Stimulated activated CD4-positive, alpha-beta T cell treated with anti-CD3 and anti-CD28 coated beads, Interleukin-1b, Interleukin-23, amount 100 ng/mL, for 1 hour (primary cell): ENCODE measurements at places on chromosomes 5 and 9.

GRCh38 chr5:139561655-139562451, 714 bp downstream of the UBE2D2 start:
- DNase-seq = peak; percentile 35

GRCh38 chr9:83167126-83167525, 104.2 kb upstream of the RASEF start:
- DNase-seq = no peak

DNA sequence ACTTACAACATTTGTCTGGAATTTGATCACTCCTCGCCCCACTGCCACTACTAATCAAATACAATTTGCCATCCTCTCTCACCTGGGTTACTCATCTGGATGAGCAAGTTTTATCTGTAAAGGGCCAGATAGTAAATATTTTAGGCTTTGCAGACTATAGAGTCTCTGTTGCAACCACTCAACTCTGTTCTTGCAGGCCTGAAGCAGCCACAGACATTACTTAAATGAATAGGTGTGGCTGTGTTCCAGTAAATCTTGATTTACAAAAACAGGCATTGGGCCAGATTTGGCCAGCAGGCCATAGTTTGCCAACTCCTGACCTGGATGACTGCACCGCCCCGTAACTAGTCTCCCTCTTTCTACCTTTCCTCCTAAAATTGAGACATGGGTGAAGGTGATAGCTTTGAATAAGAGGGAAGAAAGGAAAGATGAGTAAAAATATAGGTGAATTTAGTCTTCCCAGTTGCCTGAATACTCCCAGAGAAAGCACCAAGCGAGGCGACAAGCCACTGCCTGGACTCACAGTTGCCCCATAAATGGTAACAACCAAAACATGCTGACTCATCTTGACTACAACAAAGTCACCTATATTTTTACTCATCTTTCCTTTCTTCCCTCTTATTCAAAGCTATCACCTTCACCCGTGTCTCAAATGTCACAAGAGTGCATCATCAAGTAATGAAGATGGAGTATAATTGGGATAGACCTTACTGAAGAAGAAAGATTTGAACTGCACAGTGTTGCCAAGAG, 32.5 kb upstream of the SCAMP1 start:
- DNase-seq = no peak

GRCh38 chr5:135312255-135312935, 86.6 kb downstream of the MACROH2A1 start:
- DNase-seq = no peak

DNA sequence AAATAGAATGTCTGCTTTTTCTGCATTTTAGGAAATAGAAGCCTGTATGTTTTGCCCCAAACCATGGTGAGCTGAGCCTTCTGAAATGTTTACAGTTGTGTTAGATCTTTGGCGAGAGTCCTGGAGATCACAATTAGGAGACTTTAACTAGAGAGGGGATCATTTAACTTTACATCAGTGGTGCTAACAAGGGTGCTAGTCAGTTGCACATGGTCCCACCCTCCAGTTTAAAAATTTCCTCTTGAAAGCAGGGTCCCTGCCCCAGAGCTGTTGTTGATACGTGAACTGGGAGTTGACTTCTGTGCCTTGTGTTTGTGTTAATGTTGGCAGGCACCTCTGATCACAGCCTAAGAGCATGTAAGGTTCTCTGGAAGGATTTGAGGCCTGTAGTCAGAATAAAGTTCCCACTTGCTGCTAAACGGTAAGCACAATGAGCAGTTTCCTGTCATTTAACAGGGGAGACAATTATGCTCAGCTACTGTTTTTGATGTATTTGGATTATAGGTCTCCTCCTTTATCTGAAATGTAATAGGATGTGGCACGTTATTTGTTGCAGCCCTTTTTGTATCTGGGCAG, 43.7 kb downstream of the RASGRF2 start:
- DNase-seq = no peak

DNA sequence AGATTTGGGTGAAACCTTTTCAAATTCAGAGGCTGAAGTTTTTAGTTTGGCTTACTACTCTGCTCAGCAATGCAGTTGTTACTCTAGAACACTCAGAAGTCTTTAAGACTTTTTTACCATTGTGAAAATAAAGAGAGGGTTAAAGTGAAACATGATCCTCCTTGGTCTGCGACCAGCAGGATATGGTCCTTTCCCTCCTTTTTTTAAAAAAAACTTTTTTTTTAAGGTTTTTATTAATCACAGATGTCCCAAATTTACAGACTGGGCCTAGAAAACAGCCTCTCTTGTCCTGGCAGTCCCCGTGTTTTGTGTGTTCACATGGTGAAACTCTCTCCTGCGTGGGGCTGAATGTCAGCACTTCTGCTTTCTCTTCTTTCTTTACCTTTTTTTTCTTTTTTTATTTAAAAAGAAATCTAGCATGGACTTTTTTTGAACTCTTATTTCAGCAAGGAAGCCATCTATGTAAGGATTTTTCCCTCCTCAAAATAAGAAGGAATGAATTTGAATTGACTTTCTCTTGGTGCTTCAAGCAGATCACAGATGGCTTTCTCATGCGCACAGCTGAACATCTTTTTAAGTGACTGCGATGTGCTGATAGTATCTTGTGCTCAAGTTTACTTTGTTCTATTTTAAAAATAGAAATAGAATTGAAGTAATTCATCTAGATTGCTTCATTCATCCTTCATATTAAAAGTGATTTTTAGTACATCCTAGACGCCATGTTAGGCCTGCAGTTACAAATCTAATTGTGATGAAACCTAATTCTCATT, 128.7 kb upstream of the OTULINL start:
- DNase-seq = no peak

- DNase-seq = no peak
These were observed 135.6 kb downstream of the ZNF354C start for GRCh38 chr5:179195561-179196404.

DNA sequence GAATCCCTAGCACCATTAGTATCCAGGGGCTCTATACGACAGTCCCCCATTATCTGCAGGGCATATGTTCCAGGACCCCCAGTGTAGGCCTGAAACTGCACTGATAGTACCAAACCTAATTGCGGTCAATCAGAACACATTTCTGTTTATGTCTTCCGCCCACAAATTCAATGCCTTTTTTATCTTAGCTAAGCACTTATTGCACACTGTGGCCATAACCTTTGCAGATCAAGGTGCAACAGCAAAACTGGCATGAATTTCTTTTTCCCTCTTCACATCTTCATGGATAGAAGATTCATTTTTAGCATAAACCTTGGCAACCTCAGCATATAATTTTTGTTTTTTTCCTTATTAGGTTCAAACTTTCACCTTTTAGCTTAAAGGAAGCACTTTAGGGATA, 361.1 kb downstream of the DEPDC1B start:
- DNase-seq = no peak

GRCh38 chr5:154403776-154404387, 41.9 kb upstream of the SAP30L start:
- no peak for DNase-seq

DNA sequence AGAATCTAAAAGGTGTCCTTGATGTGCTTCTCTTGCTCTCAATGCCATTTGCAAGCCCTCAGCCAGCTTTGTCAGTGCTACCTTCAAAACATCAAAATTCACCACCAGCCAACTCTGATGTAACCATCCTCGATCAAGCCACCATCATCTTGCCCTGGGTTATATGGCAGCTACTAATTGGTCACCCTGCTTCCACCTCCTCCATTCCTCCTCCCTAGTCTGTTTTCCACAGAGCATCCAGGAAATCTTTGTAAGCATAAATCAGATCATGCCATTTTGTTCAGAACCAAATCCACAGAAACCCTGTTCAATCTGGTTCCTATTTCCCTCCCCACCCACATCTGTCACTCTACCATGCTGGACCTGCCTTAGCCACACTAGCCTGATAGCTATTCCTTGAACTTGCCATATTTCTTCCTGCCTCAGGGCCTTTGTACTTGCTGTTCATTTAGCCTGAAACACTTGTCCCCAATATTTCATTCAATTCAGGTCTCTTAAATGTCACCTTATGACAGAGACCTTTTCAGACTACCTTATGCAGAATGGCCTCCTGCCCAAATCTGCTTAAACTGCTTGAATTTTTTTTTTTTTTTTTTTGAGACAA, 1.9 kb upstream of the B4GALT1 start:
- DNase-seq = no peak

DNA sequence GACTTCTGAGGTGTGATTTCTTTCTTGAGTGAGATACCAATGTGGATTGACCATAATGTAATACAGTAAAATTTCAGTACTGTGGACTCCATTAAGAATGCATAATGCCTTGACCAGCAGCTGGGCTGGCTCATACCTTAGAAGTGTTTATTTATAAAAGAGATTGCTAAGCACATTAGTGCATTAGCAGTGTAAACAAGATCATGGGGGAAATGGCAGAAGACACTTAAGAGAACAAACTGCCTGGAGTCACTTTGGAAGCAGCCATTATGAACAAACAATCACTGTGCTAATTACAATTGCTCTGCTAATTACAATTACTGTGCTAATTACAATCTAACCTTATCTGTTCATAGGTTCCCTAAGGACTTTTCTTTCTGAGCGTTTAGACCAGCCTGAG, 104.2 kb downstream of the TRIM32 start:
- no peak for DNase-seq

DNA sequence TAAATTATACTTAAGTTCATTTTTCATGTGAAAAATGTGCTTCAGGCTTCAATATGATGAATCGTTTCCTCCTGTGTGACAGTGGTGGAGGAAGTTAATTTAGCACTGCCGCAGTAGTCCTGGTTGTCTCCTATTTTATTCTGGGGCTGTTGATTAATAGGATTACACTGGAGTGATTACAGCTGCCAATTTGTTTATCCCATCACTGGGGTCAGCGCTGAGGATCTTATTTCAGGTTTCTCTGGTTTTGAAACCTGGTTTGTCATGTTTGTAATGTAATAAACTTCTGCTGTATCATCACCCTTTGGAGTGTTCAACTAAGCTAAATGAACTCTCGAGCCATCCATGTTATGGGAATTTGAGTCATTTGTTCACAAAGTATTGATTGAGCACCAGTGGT, 241.7 kb upstream of the KCNN2 start:
- DNase-seq = no peak

DNA sequence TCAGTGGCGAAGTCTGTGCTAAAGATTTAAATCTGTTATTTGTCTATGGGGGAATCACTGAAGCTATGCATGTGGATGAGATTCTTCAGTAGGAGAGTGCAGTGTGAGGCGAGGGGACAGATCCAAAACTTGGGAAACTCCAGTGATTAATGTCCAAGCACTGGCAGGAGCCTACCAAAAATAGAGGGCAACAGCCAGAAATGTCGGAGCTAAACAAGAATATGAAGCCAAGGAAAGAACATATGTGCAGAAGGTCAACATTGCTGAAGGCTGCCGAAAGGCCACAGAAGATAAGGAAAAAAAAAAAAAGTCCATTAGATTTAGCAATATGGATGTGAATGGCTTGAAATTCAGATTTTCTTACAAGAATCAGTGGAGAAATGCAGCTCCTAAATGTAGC, 61.8 kb downstream of the C6 start:
- DNase-seq = no peak

DNA sequence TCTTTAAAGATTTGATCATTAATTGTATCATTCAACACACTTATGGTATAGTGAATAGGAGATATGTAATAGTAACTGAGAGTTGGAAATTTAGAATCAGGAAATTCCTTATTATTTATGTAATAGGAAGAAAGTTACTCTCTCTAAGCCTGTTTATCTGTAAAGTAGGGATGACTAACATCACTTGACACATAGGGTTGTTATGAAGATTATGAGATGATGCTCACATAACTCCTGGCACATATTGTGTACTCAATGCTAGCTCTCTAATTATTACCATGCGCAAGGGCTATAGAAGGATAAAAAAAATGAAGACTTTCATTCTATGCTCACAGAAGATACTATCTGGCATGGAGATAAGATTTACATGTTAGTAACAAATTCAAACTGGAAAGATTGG, 149.9 kb downstream of the ISOC1 start:
- no peak for DNase-seq

DNA sequence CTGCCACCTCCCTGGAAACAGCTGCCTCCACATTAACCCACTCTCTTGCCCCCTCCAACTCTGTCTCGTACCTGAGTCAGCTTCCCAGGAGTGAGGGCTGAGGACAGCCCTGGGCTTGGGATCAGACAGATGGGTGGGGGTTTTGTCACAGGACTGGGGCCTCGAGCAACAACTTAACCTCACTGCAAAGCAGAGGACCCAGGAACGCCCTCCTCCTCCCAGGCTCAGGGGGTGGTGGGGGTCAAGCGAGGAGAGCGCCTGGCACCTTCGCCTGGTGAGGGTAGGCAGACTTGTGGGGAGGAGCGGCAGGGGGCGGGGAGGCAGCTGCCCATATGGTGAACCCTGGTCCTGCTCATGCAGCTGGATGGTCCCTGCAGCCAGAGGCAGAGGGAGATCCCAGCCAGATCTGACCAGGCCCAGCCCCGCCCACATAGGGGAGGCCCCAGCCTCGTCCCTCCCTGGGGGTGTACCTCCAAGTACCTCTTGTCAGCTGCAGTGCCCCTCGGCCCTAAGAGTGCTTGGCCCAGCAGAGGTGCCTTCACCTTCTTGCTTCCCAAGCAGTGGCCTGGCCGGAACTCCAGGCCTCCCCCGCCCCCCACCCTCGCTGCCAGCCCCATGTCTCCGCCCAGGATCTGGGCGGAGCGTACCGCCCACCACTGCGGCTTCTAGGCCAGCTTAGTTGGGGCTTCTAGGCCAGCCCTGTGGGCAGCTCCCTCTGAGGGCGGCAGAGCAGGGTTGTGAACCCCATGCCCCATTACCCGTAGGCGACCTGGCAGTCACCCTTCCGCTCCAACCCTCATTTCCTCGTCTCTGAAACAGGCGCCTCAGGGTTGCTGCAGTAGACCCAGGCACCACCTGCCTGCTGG, at the start of gene SARDH:
SARDH (minus strand) TSS at position 579 of the 866 bp plus-strand sequence. CDS start 4,179 bp downstream, outside the sequence.
- no peak for DNase-seq

DNA sequence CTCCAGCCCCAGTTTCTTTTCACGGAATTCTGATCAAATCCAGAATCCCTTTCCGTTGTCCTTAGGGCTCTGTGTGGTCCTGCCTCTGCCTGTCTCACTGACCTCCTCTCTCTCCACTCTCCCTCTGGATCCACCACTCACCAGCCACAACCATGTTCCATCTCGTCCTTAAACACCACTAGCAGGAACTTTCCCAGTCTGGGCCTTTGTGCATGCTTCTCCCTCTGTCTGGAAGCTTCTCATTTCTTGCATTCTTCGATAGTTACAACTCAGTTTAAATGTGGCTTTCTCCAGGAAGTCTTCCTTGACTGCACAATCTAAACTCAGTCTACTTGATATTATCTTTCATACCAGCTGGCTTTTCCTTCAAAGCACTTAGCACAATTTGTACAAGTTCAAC, 117.7 kb upstream of the MSX2 start:
- DNase-seq = no peak

GRCh38 chr5:138610918-138611677, 35.9 kb upstream of the HSPA9 start:
- DNase-seq = no peak

DNA sequence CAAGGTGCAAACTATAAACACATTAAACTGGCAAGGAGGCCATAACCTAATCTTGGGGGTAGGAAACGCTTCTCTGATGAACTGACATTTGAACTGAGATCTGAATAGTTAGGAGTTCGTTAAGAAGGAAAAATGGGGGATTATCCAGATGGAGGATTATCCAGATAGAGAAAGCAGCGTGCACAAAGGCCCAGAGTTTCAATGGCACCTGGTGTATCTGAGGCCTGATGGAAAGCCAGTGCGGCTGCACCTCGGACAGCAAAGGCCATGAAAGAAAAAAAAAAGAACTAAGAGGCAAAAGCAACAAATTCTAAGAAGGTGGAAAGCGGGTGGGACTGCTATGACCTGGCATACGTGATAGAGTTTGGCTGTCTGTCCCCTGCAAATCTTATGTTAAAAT, 13.0 kb upstream of the CTNNAL1 start:
- DNase-seq = no peak
